ENCODE measurements at places on chromosomes 3 and 15. TPM values are rescaled to one million over a fixed set of nuclear protein-coding genes. Genes with fewer than 3 reads are reported as not detected.

DNA sequence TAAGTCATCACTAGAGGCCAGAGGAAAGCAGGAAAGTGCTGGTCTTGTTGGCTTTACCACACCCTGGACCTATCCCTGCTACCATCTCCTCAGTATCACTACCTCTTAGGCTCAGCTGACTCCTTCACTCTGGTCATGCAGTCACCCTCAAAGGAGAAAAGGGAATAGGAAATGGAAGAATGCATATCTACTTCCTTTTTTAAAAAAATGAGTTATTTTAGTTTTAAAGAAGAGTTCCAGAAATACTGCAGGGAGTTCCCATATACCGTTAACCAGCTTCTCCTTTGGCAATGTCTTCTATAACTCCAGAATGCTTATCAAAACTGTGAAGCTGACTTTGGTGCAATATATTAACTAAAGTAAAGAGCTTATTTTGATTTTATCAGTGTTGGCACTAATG lies 688.6 kb downstream of the DIPK2A start:
- no peaks in the 10 kb centered on the region for H3K27me3 ChIP-seq
- no peak overlapping the region for H3K27ac ChIP-seq
- no peak for DNase-seq
- H3K4me1 ChIP-seq = no peaks in the 10 kb centered on the region

The UBR1 gene
- 66.7 TPM for total RNA-seq

The RAB6B gene
- total RNA-seq = not detected

GRCh38 chr3:195255571-195256501 lies 15.1 kb downstream of the XXYLT1 start:
- H3K36me3 ChIP-seq = no peaks in the 10 kb centered on the region
- peaks cover 23% of the 10 kb centered on the region for H3K4me1 ChIP-seq
- H3K27ac ChIP-seq = no peak overlapping the region

GRCh38 chr3:165346503-165346902 lies 150.3 kb upstream of the SLITRK3 start:
- H3K4me3 ChIP-seq = no peak overlapping the region
- H3K27ac ChIP-seq = no peak overlapping the region
- no peaks in the 10 kb centered on the region for H3K4me1 ChIP-seq
- H3K27me3 ChIP-seq = no peaks in the 10 kb centered on the region
- no peaks in the 10 kb centered on the region for H3K36me3 ChIP-seq
- DNase-seq = no peak

DNA sequence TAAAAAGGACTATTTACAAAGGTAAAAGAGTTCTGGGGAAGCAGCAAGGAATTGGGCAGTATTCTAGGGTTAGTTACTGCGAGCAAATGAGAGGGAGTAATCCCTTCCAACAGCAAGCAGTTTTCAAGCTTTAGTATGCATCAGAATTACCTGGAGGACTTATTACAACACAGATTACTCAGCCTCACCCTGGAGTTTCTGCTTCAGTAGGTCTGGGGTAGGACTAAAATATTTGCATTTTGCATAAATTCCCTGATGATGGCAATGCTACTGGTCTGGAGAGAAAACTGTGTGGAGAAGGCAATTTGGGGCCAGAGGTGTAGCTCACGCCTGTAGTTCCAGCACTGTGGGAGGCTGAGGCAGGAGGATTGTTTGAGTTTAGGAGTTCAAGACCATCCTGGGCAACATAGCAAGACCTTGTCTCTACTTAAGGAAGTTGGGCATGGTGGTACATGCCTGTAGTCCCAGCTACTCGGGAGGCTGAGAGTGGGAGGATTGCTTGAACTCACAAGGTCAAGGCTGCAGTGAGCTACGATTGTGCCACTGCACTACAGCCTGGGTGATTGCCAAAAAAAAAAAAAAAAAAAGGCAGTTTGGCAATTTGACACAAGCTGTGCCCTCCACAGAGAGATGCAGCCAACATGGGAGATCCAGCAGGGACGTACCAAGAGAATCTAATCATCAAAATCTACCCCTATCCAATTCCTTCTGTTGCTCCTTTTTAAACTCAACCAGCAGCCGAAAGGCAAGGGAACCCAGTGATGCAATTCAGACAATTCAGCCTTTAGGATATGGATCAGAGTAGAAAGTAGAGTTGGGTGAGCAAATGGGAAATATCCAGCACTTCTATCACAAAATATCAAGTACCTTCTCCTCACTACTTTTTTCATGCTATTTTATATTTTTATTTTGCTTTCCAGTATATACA lies 27.1 kb upstream of the AP4E1 start:
- H3K27me3 ChIP-seq = no peaks in the 10 kb centered on the region
- no peak overlapping the region for H3K27ac ChIP-seq
- no peak overlapping the region for H3K4me3 ChIP-seq
- H3K4me1 ChIP-seq = peaks cover 3% of the 10 kb centered on the region
- no peaks in the 10 kb centered on the region for H3K36me3 ChIP-seq

- no peaks in the 10 kb centered on the region for H3K36me3 ChIP-seq
- no peaks in the 10 kb centered on the region for H3K4me1 ChIP-seq
- H3K27ac ChIP-seq = no peak overlapping the region
- no peaks in the 10 kb centered on the region for H3K27me3 ChIP-seq
- DNase-seq = no peak
Measured at GRCh38 chr3:175969456-175969855, 1110.3 kb downstream of the NAALADL2 start.

The EPHA3 gene
- total RNA-seq = not detected

The TUSC7 gene
- total RNA-seq = not detected

GRCh38 chr3:69776289-69776688 lies 37.0 kb downstream of the MITF start:
- H3K27me3 ChIP-seq = no peaks in the 10 kb centered on the region
- no peak overlapping the region for H3K4me3 ChIP-seq
- DNase-seq = no peak
- H3K4me1 ChIP-seq = no peaks in the 10 kb centered on the region
- no peaks in the 10 kb centered on the region for H3K36me3 ChIP-seq
- no peak overlapping the region for H3K27ac ChIP-seq
